ENCODE measurements at places on chromosomes 2 and 18.

DNA sequence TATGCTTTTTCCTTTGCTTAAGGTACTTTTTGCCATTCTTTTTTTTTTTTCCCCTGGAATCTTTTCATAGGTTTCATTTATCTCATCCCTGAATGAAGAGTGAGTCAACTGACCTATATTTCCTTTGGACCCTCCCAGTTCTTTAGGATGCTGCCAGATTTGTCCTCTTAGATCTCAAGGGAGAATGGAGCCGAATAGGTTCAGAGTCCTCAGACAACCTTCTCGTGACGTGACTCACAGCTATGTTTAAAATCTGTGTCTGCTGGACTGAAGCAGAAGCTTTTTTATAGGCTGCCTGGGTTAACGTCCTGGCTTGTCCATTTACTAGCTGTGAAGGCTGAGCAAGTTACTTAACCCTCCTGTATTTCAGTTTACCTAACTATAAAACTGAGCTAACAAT, 358.6 kb downstream of the DLGAP1 start:
- DNase-seq = no peak

DNA sequence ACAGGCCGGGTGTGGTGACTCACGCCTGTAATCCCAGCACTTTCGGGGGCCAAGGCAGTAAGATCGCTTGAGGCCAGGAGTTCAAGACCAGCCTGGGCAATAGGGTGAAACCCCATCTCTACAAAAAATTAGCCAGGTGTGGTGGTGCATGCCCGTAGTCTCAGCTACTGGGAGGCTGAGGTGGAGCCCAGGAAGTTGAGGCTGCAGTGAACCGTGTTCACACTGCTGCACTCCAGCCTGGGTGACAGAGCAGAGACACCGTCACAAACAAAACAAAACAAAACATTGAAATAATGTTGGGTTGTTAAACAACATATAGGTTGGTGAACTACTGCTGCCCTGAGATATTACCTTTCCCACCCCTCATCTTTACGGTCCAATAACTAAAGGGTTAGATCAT, 48.8 kb upstream of the AGPS start:
- no peak for DNase-seq

DNA sequence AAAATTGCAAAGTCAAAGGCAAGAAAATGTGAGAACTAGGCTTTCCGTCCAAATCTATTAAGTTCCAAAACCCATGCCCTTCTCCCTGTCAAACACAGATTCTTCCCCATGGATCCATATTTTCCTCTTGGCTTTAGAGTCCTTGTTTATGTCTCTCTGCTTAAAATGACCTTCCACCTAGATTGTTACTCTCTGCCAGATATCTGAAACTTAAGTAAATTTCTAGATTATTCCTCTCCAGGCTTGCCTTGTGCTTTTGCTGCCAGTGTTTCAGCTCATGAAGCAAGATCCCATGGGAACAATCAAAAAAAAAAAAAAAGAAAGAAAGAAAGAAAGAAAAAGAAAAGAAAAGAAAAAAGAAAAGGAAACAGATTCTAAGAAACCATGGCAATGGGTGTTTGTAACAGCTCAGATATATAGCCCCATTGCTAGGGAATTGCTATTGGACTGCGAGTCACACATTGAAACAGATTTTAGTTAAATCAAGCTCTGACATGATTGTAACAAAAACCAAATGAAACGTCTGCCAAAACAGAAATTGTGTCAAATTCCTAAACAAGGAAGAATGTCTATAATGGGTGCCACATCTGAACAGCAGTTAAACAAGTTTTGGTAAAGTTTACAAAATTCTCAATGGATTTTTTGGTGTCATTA, 660.7 kb upstream of the CNTNAP5 start:
- DNase-seq = no peak

GRCh38 chr2:224982910-224983711, 59.2 kb downstream of the DOCK10 start:
- DNase-seq = peak; percentile 24

- no peak for DNase-seq
These were observed 71.3 kb upstream of the TEX51 start for GRCh38 chr2:126827371-126827770.

GRCh38 chr2:17815468-17816184, 634 bp upstream of the MSGN1 start:
- DNase-seq = no peak

- no peak for DNase-seq
These were observed 100.2 kb upstream of the SLC66A3 start for GRCh38 chr2:11054783-11055678.

GRCh38 chr2:120371969-120372625, 26.2 kb downstream of the INHBB start:
- no peak for DNase-seq

- DNase-seq = no peak
These were observed 805.6 kb downstream of the DPP10 start for GRCh38 chr2:115248066-115248465.

- no peak for DNase-seq
These were observed 28.9 kb downstream of the TOGARAM2 start for GRCh38 chr2:29009711-29010677.

DNA sequence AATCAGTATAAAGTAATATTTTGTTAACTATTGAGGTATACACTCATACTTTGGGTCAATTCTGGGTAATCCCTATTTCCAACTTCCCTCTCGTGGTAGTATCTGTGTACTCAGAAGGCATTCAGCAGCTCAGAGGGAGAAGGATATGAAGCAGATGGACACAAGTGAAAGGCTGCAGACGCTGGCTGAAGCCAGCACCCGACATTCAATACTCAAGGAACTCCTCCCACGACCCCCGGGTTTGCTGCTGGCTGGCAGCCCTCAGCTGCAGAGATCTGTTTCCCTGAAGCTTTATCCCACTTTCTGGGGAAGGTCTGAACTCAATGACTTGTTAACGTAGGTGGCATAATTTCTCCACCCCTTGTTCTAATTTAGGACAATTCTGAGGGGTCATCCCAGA, 847.3 kb upstream of the SOX11 start:
- no peak for DNase-seq

DNA sequence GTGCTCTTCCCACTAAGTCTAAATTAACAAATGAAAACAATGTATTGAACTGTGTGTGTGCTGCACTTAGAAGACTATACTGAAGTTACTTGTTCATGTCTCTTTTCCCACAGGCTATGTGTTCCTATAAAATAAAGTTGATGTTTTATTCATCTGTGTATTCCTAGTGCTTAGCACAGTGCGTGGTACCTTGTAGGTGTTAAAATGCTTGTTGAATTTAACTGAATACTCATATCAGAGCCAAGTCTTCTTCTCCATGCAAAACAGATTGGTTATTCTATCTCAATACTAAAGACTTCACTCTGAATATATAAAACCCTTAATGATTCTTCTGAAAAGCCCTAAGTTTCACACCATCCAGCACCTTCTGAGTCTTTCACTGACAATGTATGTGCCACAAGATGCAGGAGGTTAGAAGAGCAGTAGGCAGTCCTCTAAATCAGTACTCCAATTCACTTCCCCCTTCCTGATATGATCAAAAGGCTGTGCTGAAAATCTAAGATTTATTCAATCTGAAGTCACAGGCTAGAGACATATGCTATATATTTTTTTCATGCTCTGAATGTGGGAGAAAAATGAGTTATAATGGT, 231.7 kb upstream of the CCDC150 start:
- no peak for DNase-seq

DNA sequence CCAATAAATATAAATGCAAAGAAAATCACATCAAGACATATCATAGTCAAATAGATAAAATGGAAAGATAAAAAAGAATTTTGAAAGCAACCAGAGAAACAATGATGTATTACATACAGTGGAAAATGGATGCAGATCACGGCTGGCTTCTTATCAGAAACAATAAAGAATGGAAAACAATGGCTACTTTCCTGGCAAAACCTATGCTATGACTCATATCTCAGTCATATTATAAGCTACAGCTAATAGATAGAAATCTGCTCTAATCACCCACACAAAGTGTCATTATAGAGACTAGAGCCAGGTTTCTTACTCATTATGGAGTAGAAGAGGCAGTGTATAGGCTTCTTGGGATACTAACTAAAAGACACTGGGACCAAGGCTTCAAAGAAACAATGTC, 93.5 kb upstream of the TACR1 start:
- no peak for DNase-seq

DNA sequence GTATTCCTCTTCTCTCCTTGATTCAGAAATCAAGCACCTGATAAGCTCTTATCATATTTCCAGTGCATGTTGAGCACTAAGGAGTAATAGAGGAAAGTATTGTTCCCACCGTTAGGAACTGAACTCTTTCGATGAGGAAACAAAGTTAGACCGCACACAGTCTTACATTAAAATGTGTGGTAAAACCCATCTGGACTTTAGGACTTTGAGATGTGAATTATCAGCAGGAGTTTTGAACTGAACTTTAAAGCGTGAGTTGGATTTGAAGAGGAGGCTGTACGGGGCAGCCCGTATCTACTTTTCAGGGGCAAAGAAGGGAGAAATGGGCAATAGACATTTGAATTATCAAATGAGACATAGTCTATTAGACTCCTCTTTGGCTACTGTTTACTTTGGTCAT, 134.4 kb downstream of the SETBP1 start:
- no peak for DNase-seq

GRCh38 chr2:60106836-60107529, 446.5 kb downstream of the BCL11A start:
- DNase-seq = no peak

GRCh38 chr18:52288403-52289004, 51.5 kb upstream of the DCC start:
- DNase-seq = no peak

DNA sequence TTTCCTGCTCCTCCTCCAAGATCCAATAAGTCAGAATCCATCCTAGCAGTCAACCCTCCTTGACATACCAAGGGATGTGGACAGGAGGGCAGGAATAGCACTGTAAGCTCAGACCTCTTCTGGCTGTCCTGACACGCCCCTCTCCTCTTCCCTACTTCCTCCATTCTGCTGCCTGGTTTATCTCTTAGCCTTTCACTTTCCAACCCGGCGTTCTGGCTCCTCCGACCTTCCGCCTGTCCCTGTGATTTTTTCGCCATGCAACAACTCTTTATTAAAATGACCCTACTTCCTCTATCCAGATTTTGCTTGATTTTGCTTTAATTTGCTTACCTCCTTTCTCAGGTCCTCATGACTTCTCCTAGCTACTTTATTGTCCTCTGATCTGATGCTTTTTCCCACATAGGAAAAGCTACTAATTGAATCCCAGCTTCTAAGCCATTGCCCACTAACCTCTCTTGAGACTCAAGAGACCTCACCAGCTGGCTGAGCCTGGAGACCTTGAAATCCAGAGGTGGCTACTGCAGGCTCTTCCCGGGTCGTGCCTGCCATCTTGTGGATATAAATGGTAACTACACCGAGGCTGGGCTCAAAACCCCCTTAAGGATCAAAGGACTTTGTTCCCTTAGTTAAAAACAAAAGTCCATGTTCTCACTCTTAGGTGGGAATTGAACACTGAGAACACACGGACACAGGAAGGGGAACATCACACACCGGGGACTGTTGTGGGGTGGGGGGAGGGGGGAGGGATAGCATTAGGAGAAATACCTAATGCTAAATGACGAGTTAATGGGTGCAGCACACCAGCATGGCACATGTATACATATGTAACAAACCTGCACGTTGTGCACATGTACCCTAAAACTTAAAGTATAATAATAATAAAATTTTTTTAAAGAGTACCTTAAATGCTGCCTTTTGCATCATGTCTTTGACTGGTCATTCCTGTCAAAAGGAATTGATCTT, 139.4 kb downstream of the AKAIN1 start:
- DNase-seq = no peak
